ENCODE measurements at places on chromosomes 2 and 18. TPM values are rescaled to one million over a fixed set of nuclear protein-coding genes. Genes with fewer than 3 reads are reported as not detected.

The ST8SIA5 gene
- under 0.01 TPM for total RNA-seq

The NEB gene
- under 0.01 TPM for total RNA-seq

The GAL3ST2 gene
- total RNA-seq: 0.43 TPM

The MYO1B gene
- total RNA-seq: 137 TPM

The KIF5C gene
- total RNA-seq: under 0.01 TPM

The DCDC2C gene
- not detected for total RNA-seq

The SLC4A3 gene
- 5.6 TPM for total RNA-seq

The M1AP gene
- not detected for total RNA-seq

The UGT1A10 gene
- not detected for total RNA-seq

The MREG gene
- total RNA-seq: 1.3 TPM

The C2orf74 gene
- total RNA-seq: 4.2 TPM

The COL3A1 gene
- 3,024 TPM for total RNA-seq

The UGT1A5 gene
- not detected for total RNA-seq

The LAMA1 gene
- 14.5 TPM for total RNA-seq

The THSD7B gene
- total RNA-seq: 0.32 TPM

The B4GALT6 gene
- total RNA-seq: 2.9 TPM

The SEPTIN2 gene
- total RNA-seq: 577 TPM

The MAP3K20 gene
- total RNA-seq: 136 TPM

The LAMA3 gene
- total RNA-seq: 2.6 TPM

The TMEM163 gene
- not detected for total RNA-seq

The TLX2 gene
- not detected for total RNA-seq

The TMEFF2 gene
- not detected for total RNA-seq

Measured in fibroblast of villous mesenchyme (primary cell).